ENCODE measurements at places on chromosomes 6 and 20. TPM values are rescaled to one million over a fixed set of nuclear protein-coding genes. Genes with fewer than 3 reads are reported as not detected.

GRCh38 chr20:10172998-10173655 lies 45.5 kb upstream of the SNAP25 start:
- H3K27me3 ChIP-seq, result no peaks in the 10 kb centered on the region
- no peaks in the 10 kb centered on the region for H3K36me3 ChIP-seq
- H3K4me3 ChIP-seq, result no peak overlapping the region

SAMD5 gene
- 12.5 TPM for total RNA-seq

FAM162B gene
- 0.81 TPM for total RNA-seq

- H3K4me3 ChIP-seq, result no peak overlapping the region
- no peaks in the 10 kb centered on the region for H3K36me3 ChIP-seq
- no peak overlapping the region for H3K27ac ChIP-seq
- no peaks in the 10 kb centered on the region for H3K27me3 ChIP-seq
- DNase-seq, result no peak
These were observed 91.6 kb upstream of the RIPOR2 start for GRCh38 chr6:25027221-25027916.

IL17F gene
- not detected for total RNA-seq

GRCh38 chr6:117706504-117706903 lies 31.2 kb downstream of the NUS1 start:
- no peaks in the 10 kb centered on the region for H3K4me1 ChIP-seq
- no peak for DNase-seq
- no peaks in the 10 kb centered on the region for H3K27me3 ChIP-seq
- peaks cover 5% of the 10 kb centered on the region for H3K36me3 ChIP-seq
- no peak overlapping the region for H3K27ac ChIP-seq

RGS17 gene
- total RNA-seq, result not detected

PROKR2 gene
- total RNA-seq, result not detected

GRCh38 chr6:130577178-130577919 lies 211.5 kb downstream of the TMEM200A start:
- no peak for DNase-seq
- no peaks in the 10 kb centered on the region for H3K4me1 ChIP-seq
- H3K27me3 ChIP-seq, result no peaks in the 10 kb centered on the region
- H3K27ac ChIP-seq, result no peak overlapping the region

DNA sequence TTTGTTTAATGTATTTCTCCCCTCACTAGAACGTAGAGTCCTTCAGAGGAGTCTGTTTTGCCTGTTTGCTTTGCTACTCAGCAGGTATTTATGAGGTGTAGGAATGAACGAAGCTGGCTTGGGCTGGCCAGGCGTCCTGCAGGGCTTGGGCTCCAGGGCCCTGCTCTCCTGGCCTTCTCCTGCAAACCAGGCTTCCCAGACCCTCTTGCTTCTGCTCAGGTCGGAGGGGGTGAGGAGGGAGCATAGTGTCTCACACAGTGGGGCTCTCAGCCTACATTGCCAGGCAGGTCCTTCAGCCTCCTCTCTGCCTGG lies 24.6 kb upstream of the MLN start:
- no peak for DNase-seq
- no peaks in the 10 kb centered on the region for H3K36me3 ChIP-seq

SMOC2 gene
- total RNA-seq, result 1.8 TPM

DNA sequence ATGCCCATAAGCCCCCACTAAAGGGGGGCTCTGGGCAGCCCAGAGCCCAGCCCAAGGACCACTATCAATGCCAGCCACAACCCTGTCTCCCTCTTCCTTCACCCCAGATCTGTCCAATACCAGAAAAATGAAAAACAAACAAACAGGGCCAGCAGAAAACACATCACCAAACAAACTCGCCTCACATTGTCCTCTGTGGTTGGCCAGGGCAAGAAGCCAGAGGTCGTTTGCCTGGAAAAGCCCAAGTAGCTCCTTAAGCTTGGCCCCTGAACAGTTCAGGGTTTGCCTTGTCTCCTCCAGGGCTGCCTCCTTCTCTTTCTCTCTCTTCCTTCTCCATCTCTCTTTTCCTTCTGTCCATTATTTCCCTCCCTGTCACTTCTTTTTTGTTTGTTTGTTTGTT lies 10.1 kb upstream of the SCUBE3 start:
- no peak for DNase-seq
- no peaks in the 10 kb centered on the region for H3K4me1 ChIP-seq
- no peak overlapping the region for H3K27ac ChIP-seq

DNA sequence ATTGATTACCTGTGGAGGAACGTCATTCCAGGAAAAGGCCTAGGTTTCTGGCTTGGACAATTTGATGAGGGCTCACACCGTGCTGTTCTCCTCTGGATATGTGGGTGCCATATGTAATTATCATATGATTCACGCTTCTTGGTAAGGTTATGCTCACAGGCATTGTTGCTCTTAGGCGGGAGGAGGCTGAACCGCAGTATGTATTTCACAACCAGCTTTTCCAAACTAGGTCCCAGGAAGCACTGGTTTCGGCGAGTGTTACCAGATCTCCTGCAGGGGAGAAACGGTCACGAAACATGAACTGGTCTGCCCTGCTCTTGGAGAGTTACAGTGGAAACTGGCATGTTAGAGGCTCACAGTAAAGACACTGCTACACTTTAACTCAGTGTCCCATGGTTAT lies 793 bp upstream of the FAM50B start:
- no peak overlapping the region for H3K4me3 ChIP-seq
- no peaks in the 10 kb centered on the region for H3K27me3 ChIP-seq

- no peak for DNase-seq
- no peaks in the 10 kb centered on the region for H3K36me3 ChIP-seq
- H3K4me1 ChIP-seq, result peaks cover 4% of the 10 kb centered on the region
- no peaks in the 10 kb centered on the region for H3K27me3 ChIP-seq
- no peak overlapping the region for H3K4me3 ChIP-seq
These were observed 33.1 kb downstream of the NR2E1 start for GRCh38 chr6:108198761-108199498.

DNA sequence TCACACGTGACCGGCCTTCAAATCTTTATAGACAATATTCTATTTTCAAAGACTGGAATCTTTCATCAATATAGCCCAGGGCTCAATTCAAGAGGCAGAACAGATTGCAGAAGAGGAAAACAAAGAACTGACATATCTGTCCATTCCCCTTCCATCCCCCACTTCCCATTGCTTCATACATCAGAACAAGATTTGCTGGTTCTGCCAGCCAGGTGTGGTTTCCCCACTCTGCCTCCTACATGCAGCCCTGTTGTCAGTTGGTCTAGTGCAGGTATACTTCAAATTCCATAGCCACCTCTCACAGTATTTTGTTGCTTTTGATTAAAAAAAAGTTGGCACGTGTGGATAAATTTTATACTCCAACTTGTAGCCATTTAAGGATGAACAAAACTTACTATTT lies 174.9 kb downstream of the CD109 start:
- H3K27me3 ChIP-seq, result no peaks in the 10 kb centered on the region
- H3K36me3 ChIP-seq, result no peaks in the 10 kb centered on the region
- no peak for DNase-seq

GRCh38 chr6:12963567-12963966 lies 247.0 kb downstream of the PHACTR1 start:
- H3K4me1 ChIP-seq, result no peaks in the 10 kb centered on the region
- no peak overlapping the region for H3K27ac ChIP-seq
- no peak for DNase-seq
- H3K27me3 ChIP-seq, result no peaks in the 10 kb centered on the region
- no peaks in the 10 kb centered on the region for H3K36me3 ChIP-seq
- H3K4me3 ChIP-seq, result no peak overlapping the region

CLDN20 gene
- not detected for total RNA-seq

SEMG2 gene
- not detected for total RNA-seq

CNBD2 gene
- total RNA-seq, result 1.7 TPM

ZGPAT gene
- 34.1 TPM for total RNA-seq

GRCh38 chr20:3606021-3606420 lies 57.2 kb downstream of the GFRA4 start:
- H3K4me1 ChIP-seq, result no peaks in the 10 kb centered on the region
- DNase-seq, result no peak
- no peak overlapping the region for H3K4me3 ChIP-seq
- no peaks in the 10 kb centered on the region for H3K27me3 ChIP-seq
- H3K27ac ChIP-seq, result no peak overlapping the region

Measured in right lobe of liver (tissue), 6 donors.